Cerebellar nuclear complex (tissue), 1 donor: ENCODE measurements at places on chromosomes 13 and 19.

DNA sequence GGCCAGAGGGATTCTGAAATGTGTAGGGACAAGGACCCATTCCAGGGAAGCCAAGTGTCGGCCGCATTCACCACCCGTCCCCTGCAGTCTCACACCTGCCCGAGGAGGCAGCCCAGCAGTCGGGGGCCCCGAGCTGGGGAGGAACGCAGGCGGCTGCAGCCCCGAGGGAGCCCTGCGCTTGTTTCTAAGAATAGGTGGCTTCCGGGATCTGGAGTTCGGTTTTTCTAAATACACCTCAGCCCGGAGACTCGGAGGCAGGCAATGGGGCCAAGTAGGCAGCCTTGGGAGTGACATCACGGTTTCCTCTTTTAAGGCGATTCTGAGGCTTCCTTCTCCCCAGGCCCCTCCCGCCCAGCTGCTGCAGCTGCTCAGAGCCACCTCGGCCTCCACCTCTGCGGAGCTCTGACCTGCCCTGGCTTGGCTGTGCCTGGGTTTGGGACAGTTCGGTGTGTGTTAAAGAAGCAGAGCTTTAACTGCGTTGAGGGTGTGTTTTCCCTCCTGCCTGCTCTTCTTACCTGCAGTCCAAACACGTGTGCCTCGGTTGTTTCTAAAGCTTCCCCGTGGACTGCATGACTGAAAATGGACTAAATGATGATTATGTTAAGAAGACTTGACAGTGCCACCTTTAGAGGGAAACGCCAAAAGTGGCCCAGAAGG is 80.5 kb downstream of the COL4A2 start:
- DNase-seq: no peak

DNA sequence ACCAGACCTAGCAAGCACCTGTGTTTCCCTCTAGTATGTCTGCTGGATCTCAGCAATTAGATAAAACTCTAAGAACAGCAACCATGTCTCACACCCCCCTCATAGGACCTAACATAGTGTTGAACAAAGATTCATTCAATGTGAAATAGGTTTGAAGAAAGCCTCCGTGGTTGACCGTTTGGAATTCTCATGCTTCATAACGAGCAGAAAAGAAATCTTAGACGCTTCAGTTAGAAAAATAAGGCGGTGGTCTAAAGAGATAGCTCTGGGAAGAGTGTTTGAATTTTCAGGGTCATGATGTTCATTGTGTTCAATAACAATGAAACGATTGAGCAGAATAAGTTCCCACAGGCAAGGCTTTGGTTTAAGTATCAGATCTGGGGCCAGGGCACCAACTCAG is 332.9 kb downstream of the COG6 start:
- DNase-seq: no peak

DNA sequence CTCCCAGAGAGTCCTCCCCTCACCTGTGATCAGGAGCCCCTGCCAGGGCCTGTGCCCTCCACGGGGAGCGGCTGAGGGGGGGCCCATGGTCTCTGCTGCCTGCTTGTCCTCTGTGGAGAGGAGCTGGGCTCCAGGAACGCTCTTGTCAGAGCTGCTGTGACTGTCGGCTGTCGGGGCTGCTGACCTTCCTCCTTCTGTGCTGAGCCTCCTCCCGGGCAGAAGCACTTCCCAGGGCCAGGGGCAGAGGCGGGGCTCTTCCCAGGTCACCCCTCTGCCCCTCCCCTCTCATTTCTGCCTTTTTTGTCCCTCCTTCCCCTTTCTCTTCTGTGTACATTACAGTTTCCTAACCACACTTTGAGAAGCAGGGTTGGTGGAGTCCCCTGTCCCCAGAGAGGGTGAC is at the start of gene CEACAM4:
Gene CEACAM4 (minus strand): TSS at position 198 of the 400 bp plus-strand sequence. CDS start 111 bp downstream, at position 87.
- DNase-seq: no peak

- peak; percentile 37 for DNase-seq
Observed at GRCh38 chr13:80363890-80364503, 23.1 kb upstream of the SPRY2 start.

DNA sequence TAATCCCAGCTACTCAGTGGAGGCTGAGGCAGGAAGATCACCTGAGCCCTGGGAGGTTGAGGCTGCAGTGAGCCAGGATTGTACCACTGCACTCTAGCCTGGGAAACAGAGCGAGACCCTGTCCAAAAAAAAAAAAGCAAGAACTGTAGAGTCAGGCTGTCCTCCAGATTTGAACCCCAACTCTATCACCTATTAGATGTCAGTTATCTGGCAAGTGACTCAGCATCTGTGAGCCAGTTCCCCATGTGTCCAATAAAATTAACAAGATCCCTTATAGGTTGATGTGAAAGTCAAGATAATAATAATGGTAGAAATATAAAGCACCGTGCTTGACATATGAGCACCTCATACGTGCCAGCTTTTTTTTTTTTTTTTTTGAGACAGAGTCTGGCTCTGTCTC is 22.0 kb downstream of the GP6 start:
- no peak for DNase-seq

GRCh38 chr13:26813980-26814348 is 53.4 kb upstream of the GPR12 start:
- no peak for DNase-seq

GRCh38 chr19:19482809-19483596 is 32.3 kb downstream of the TSSK6 start:
- no peak for DNase-seq

DNA sequence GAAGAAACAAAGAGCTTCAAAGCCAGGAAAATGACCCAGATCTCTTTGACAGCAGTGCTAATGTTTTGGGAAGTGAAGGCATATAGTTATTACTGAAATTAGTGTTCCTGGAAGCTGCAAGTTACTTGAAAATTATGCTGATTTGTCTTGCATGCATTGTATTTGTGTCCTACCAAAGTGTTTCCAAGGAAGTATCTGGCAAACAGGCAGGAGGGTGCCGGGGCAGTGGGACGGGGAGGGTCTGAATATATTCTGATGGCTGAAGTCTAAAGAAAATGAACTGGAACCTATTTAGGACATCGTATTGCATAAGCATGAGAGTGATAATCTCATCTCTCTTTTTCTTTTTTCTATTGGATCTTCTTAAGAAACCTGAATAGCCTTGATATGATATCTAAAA is 9.0 kb downstream of the RNASEH2B start:
- no peak for DNase-seq

DNA sequence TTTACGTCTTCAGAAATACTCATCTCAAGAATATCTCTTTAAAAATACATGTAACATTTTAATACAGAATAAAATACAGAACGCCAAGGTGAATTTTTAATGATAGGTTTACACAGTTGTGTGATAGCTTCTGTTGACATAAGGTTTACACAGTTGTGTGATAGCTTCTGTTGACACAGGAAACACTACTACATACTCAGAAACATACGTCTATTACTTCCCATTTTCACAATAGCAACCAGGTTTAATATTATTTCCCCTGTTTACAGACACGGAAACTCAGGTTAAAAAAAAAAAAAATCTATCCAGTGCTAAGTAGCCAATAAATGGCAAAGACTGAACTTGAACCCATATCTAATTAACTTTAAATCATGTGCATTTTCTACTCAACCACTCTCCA is 571.2 kb downstream of the LIG4 start:
- DNase-seq: no peak

DNA sequence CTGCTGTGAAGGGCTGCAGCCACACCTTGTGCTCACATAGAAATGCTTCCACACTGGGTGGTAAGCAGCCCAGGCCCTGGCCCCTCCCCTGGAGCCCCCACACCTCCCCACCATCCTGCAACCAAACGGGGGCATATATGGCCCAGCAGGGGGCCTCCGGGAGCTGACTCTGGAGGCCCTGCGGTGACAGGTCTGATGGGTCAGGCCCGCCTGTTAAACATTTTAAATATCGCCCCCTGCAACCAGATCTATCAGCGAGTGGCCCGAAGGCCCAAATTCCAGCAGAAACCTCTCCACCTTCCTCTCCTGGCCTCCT is 48.0 kb upstream of the KATNAL1 start:
- DNase-seq: no peak

GRCh38 chr19:49502866-49503581 is 6.8 kb downstream of the RPS11 start:
- no peak for DNase-seq

DNA sequence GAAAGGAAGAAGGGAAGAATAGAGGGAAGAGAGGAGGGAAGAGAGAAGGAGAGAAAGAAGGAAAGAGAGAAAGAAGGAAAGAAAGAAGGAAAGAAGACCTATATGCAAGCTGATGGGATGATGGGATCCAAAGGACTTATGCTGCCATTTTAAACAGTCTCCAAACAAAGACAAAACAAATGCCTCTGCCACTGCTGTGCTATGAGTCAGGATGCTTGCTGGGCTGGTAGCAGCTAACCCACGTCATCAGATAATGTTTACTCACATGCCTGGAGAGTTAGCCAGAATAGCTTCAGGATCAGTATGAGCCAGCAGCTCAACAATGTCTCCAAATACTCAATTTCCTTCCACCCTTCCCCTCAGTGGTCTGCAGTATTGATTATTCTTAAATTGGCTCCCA is 12.0 kb upstream of the ZNF274 start:
- DNase-seq: no peak

- no peak for DNase-seq
Observed at GRCh38 chr19:52646571-52647217, 8.5 kb upstream of the ZNF83 start.

DNA sequence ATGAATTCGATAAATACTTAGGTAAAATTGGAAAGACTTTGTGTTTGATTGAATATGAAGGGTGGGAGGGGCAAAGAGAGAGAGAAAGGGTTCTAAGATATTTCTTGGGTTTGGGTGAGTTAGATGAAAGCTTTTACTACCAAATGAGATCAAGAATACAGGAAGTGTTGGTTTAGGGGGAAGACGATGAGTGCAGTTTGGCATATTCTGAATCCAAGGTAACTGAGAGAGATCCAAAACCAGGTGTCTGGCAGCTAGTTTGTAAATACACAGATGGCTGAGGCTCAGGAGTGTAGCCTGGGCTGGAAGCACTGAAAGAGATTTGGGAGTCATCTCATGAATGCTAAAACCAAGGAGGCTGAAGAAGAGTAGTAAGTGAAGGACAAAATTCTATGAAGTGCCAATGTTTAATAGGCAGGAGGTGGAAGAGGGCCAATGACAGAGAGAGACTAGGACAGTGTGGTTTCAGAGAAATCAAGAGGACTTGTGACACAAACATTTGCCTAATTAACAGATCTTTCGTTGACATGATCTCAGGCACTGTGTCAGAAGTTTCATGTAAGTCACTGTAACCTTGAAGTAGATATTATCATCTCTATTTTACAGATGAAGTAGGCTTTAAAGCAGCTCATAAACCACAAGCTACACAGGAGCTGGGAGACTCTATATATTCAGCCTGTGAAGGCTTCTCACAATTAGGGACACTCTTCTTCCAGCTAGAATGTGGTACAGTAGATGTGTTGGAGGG is 70.2 kb upstream of the ZDHHC20 start:
- no peak for DNase-seq

DNA sequence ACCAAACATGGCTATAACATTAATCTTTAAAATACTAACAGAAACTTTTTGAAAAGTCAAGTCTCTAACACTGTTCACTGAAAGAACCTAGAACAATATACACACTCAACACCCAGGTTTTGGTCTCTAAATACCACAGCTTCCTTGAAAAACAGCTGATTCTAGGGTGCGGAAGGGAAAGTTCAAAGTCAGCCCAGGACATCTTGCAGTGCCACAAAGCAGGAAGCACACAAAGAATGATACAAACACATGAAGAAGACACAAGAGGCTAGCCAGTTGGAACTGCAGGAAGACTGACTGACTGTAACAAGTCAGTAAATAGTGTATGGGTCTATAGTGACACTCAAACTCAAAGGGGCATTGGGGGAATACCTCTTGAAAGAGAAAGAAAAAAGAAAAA is 4.6 kb downstream of the DEDD2 start:
- DNase-seq: no peak

DNA sequence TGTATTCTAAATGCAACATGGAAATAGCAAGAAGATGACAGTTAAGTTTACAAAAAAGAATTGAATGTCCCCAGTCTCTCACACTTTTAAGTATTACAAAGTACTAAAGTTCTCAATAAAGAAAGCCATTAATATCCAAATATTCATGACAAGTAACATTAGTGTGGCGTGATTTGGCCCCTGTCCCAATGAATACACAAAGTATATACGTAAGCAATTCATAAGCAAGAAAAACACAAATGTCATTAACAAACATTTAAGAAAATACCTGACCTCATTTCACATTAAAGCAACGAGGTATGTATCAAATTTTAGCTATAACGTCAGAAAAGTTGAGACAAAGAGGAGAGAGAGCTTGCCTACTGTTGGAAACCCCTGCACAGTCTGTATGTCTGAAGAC is 241.9 kb upstream of the IRS2 start:
- no peak for DNase-seq
